Stimulated activated CD4-positive, alpha-beta T cell treated with anti-CD3 and anti-CD28 coated beads, TNF-alpha, amount 100 ng/mL, for 1 hour (primary cell): ENCODE measurements at places on chromosomes 5 and 9.

- DNase-seq: no peak
Observed at GRCh38 chr5:169416583-169417196, 115.8 kb upstream of the SLIT3 start.

- no peak for DNase-seq
Observed at GRCh38 chr5:129601576-129601975, 141.5 kb downstream of the ADAMTS19 start.

- DNase-seq: no peak
Observed at GRCh38 chr9:27385606-27386322, 88.8 kb upstream of the EQTN start.

GRCh38 chr9:124626276-124626675, 119.1 kb upstream of the NR5A1 start:
- no peak for DNase-seq

DNA sequence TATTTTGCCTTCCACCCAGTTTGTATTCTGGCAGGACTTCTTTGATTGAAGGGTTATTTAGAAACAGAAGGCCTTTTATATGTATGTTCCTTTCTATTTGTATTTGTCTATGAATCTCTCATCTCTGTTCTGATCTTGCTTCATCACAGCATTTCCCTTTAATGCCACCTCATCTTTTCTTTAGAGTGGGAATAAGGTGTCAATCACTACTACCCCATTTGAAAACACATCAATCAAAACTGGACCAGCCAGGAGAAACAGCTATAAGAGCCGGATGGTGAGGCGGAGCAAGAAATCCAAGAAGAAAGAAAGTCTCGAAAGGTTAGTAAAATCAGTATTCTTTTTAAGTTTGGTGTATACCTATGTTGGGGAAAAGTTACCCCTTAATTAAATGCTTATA, 36.3 kb downstream of the CD180 start:
- no peak for DNase-seq
